ENCODE measurements at places on chromosomes 5 and 9.

DNA sequence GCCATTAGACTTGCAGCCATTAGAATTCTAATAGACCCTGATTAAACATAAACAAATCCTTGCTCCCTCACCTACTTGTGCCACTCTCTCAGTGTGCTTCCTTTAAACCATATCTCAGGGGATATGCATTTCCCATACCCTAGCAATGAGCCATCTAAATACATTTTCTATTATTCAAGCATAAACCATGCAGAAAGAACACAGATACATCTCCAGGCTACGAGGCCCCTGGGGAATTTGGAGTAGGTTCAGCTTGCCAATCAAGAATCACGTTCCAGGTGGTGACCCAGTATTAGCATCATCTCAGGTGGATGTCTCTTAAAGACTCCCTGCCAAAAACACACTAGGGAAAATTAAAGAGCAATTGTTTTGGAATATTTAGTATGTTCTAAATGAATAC lies 93.0 kb upstream of the CCL21 start:
- no peak for DNase-seq

DNA sequence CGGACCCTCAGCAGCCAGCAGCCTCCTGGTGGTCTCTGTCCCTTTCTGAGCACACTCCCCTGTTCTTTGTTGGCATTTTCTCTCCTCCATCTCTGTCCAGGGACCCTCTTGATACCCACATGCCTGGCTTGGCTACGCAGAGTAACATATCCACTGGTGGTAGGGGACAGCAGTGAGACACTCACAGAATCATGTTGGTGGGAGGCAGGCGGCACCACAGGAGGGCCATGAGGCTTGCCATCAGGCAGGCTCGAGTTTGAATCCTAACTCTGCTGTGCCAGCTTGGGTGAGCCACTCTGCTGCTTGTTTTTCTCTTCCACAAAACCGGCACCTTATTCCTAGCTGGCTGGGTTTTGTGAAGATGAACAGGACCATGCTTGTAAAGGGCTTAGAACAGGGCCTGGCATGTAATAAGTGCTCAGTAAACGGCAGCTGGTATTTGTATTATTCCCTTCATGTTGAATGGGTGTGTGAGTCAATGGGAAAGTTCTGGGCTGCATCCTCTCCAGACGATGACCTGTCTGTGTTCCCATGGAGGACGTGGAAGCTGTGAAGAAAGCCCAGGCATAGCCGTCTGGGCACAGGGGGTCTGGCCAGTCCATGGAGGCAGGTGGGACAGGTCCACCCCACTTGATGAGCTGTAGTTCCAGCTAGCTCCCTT lies 2.3 kb downstream of the COL27A1 start:
- no peak for DNase-seq

GRCh38 chr5:176888865-176889165 lies 10.3 kb downstream of the HK3 start:
- no peak for DNase-seq

DNA sequence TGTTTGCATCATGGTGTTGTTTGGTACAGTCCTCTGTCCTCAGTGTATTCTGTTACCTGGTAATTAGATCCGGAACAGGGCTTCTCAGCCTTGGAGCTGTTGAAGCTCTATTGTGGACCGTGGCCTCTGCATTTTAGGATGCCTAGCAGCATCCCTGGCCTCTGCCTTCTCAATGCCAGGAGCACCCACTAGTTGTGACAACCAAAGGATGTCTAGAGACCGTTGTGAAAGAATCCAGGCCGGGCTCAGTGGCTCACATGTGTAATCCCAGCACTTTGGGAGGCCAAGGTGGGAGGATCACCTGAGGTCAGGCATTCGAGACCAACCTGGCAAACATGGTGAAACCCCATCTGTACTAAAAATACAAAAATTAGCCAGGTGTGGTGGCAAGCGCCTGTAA lies 159.6 kb downstream of the CACNA1B start:
- DNase-seq, result no peak

DNA sequence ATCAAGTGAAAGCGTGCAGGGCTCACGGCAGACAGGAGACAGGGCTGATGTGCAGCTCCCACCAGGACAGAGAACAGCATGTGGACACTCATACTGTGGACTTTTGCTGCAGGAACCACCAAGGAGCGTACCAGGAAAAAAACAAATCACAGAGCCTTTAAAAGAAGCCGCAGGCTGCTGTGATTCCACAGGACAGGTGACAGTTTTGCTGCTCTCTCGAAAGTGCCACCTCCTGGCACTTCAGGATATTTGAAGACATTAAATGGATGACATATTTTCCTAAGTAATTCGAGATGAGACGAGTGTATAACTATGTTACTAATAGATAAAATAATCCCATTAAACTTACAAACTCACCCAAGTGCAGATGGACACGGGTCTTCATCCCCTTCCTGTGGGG lies 29.3 kb downstream of the ZDHHC11 start:
- DNase-seq, result no peak

All from glutamatergic neuron (in vitro differentiated cells).